ENCODE measurements at places on chromosomes 5 and 9.

DNA sequence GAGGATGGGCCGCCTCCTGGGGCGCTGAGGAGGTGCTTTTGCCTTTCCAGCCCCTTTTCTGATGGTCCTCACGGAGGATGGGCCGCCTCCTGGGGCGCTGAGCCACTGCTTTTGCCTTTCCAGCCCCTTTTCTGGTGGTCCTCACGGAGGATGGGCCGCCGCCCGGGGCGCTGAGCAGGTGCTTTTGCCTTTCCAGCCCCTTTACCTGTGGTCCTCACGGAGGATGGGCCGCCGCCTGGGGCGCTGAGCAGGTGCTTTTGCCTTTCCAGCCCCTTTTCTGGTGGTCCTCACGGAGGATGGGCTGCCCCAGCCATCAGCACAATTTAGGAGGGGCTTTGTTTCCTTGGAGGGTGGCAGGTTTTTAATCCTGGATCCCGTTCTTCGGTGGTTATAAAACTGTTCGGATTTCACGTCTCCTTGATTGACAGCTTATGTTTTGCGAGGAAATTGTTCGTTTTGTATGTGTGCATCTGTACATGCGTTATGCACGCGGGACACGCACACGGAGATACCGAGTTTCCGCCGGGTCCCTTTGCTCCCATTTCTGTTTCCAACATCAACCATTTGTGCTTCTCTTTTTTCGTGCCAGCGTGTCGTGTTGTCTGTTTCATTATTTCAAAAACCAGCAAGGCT, 34.7 kb upstream of the SLC9A3 start:
- no peak for DNase-seq

- peak; percentile 21 for DNase-seq
Measured at GRCh38 chr9:114588210-114588609, 641 bp downstream of the ATP6V1G1 start.

DNA sequence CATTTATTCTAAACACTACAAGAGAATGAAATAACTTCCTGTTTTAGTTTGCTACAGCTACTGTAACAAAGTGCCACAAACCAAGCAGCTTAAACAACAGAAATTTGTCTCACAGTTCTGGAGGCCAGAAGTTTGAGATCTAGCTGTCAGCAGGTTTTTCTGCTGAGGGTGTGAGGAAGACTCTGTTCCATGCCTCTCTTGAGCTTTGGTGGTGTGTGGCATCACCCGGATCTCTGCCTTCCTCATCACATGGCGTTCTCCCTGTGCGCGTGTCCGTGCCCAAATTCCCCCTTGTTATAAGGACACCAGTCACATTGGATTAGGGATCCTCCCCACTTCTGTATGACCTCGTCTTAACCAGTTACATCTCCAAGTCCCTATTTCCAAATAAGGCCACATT, 97.7 kb downstream of the CFAP95 start:
- no peak for DNase-seq

GRCh38 chr9:112555844-112556482, 69.3 kb downstream of the KIAA1958 start:
- peak; percentile 16 for DNase-seq

DNA sequence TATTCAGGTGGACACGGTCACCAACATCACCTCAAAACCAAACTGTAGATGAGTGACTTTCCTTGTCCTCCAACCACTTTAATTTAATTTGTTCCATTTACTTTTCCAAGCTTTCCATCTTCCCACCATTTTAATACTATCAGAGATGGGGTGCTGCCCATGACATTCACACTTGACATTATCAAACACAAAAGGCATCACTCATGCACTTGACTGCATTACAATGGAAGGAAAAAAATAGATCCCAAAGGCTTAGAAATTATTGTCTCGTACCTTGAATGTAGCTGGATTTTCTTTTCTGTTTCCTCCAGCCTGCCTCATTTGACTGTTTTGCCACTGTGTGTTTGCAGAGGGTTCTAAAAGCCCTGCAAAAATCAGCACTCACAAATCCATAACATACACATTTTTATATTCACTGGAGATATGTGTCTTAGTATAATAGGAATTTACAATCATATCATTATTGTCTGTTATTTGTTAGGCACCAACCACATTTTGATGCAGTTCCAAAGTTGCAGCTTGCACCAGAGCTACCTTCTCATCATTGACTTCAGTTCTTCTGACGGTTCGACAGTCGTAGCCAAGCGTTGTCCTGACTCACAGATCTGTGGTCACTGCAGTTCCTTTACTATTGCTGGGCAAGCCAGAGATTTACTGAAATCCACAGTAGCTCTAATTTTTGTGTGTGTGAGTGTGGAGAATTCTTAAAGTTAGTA, 712.3 kb upstream of the WWC1 start:
- no peak for DNase-seq

DNA sequence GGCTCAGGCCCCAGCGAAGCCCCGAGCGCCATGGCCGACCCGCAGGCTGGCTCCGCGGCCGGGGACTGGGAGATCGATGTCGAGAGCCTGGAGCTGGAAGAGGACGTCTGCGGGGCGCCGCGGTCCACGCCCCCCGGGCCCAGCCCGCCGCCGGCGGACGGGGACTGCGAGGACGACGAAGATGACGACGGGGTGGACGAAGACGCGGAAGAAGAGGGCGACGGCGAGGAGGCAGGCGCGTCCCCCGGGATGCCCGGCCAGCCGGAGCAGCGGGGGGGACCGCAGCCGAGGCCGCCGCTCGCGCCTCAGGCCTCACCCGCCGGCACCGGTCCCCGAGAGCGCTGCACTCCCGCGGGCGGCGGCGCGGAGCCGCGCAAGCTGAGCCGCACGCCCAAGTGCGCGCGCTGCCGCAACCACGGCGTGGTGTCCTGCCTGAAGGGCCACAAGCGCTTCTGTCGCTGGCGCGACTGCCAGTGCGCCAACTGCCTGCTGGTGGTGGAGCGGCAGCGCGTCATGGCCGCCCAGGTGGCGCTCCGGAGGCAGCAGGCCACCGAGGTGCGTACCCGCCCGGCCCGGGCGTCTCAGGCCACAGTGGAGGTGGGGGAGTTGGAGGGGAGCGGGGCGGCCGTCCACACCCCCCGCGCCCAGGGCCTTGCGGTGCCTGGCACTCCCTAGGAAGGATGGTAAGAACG, 1.6 kb downstream of the DMRT2 start:
- DNase-seq, result peak; percentile 59

GRCh38 chr5:121378046-121378445, 473.6 kb upstream of the FTMT start:
- DNase-seq, result no peak

DNA sequence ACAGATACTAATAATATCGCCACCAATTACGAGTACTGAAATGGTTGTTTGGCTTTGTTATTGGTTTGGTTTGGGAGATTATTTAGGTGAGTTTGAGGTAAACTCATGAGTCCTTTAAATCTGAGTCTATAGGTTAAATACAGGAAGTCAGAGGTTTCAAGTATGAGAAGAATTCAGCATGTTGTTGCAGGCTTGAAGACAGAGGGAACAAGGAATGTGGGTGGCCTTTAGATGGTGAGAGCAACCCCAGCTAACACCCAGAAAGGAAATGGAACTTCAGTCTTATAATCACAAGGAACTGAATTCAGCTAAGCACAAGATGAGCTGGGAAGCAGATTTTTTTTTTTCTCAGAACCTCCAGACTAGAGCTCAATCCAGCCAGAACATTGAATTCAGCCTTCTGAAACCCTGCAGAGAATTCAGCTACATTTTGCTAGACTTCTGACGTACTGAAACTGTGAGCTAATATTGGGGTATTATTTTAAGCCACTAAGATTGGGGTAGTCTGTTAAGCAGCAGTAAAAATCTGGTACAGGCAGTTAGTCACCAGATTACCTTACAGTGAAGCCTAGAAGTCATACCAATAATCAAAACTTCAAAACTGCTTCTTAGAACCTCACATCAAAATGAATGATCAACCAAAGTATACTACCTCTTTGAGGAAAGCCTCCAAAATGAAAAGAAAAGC, 216.0 kb upstream of the PUM3 start:
- DNase-seq, result no peak

GRCh38 chr9:129626625-129627284, 792 bp downstream of the NTMT1 start:
- DNase-seq, result peak; percentile 48

GRCh38 chr9:5698810-5699556, 70.1 kb downstream of the RIC1 start:
- DNase-seq, result no peak

- DNase-seq, result no peak
Measured at GRCh38 chr9:104997536-104997935, 69.6 kb upstream of the ABCA1 start.

GRCh38 chr5:132770476-132771159, 6.4 kb downstream of the SEPTIN8 start:
- no peak for DNase-seq

DNA sequence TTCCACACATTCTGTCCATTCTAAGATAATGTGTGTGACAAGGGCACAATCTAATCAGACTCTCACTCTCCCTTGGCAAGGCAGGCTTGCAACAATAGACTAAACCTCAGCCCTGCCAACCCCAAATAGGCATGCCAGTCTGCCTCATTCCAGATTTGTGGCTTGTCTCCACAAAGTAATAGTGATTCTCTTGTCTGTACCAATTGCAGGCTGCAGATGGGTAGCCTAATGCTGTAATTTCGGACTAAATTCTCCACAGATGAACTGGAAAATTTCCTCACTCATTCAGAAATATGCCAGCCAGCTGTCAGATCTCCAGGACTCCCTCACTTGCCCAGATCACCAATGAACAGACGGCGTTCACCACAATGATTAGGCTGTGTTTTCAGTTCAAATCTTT, 413.6 kb downstream of the ELAVL2 start:
- DNase-seq, result no peak

- no peak for DNase-seq
Measured at GRCh38 chr5:178234121-178234749, 1.6 kb upstream of the PHYKPL start.

- DNase-seq, result no peak
Measured at GRCh38 chr5:31442058-31442745, 89.7 kb downstream of the DROSHA start.

- no peak for DNase-seq
Measured at GRCh38 chr5:158967541-158967940, 132.2 kb downstream of the EBF1 start.

- no peak for DNase-seq
Measured at GRCh38 chr5:130278136-130278535, 373.9 kb downstream of the CHSY3 start.

GRCh38 chr9:18333157-18333556, 140.8 kb upstream of the ADAMTSL1 start:
- no peak for DNase-seq

- DNase-seq, result peak; percentile 35
Measured at GRCh38 chr9:98085944-98086343, 29.4 kb downstream of the NANS start.

DNA sequence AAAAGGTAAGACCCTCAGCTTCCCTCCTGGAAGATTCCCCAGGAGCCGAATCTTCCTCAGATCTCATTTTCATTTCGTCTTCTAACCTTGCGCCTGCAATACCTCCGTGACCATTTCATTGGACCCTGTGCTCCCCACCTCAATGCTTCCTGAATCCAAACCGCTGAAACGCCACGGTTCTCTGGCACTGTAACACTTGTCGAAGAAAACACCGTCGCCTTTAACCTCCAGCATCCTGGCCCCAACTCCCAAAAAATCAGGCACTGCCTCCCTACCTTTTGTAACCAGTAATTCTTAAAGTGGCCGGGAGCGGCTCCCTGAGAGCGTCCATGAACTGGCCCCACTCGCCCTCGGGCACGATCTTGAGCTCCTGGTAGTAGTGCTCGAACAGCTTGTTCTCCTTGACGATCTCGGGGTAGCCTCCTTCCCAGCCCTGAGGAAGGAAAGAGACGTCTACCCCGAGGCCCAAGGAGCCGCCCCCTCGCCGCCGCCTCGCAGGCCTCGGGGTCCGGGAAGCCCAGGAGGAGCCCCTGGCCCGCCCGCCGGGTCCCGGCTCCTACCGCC, 438 bp downstream of the NSUN2 start:
- DNase-seq, result no peak

- peak; percentile 83 for DNase-seq
Measured at GRCh38 chr5:76867827-76868693, 18.2 kb downstream of the S100Z start.

- DNase-seq, result no peak
Measured at GRCh38 chr9:115469841-115470240, 351.9 kb upstream of the TNC start.

GRCh38 chr5:19270153-19270552, 717.8 kb downstream of the CDH18 start:
- no peak for DNase-seq

GRCh38 chr5:152855441-152855840, 450.4 kb upstream of the NMUR2 start:
- no peak for DNase-seq

- DNase-seq, result peak; percentile 82
Measured at GRCh38 chr9:107172160-107172978, 110.7 kb upstream of the RAD23B start.

- DNase-seq, result peak; percentile 66
Measured at GRCh38 chr9:122816163-122816867, 12.1 kb downstream of the PDCL start.

DNA sequence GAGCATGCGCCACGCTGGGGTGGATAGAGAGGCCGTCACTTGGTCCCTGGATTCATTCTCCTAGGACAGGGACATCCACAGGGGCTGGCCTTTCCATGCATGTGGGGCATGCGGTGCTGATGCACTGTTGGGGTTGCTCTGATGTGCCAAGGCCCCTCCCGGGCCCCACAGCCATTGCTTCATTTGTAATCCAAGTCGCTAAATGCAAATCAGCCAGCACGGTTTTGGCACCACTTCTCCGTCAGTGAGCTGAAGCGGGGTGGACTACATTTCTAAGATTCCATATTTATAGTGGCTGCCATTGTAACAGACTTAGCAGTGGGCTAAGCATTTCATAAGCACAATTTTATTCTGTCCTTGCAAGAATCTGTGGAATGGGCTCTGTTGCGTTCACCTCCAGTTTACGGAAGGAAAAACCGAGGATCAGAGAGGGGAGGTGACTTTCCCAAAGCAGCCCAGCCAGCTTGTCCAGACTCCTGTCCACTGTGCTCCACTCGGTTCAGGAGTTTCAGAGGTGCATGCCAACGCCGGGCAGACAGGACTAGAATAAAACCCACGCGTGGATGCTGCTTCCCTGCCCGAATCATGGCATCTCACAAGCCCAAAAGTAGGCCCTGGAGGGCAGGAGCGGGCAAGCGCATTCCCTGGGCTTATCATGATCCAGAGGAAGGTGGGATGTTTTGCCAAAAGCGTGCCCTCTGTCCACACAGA, 102.6 kb upstream of the COL5A1 start:
- no peak for DNase-seq

DNA sequence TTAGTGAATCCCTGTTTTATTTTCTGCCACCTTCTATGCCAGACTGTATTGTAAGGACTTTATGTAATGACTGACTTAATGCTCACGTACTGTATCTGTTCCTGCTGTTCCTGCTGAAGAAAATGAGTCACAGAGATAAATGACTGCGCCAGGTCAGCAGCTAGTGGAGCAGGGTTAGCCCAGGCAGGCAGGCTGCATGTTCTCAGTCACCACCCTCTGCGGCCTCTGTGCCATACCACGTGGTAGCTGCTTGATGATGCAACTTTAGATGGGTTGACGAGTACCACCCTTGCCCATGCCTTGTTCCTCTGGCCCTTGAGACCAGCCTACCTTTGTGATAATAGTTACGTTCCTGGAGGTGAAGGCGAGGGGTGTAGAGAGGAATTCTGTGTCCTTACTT, 161.9 kb downstream of the TRIO start:
- no peak for DNase-seq

GRCh38 chr9:83000765-83001164, 62.2 kb downstream of the RASEF start:
- no peak for DNase-seq

GRCh38 chr5:180586870-180587269, 4.4 kb downstream of the SCGB3A1 start:
- no peak for DNase-seq

- no peak for DNase-seq
Measured at GRCh38 chr9:116945817-116946216, 258.7 kb downstream of the TRIM32 start.

All from activated naive CD4-positive, alpha-beta T cell treated with anti-CD3 and anti-CD28 coated beads for 36 hours (primary cell).